Type B pancreatic cell (in vitro differentiated cells): ENCODE measurements at places on chromosomes 7 and 10.

GRCh38 chr7:74141705-74142104, 32.5 kb upstream of the EIF4H start:
- no peak for DNase-seq

GRCh38 chr10:4770801-4771553, 55.0 kb upstream of the AKR1E2 start:
- DNase-seq = no peak

- no peak for DNase-seq
These were observed 63.2 kb downstream of the HECW1 start for GRCh38 chr7:43175570-43176200.

DNA sequence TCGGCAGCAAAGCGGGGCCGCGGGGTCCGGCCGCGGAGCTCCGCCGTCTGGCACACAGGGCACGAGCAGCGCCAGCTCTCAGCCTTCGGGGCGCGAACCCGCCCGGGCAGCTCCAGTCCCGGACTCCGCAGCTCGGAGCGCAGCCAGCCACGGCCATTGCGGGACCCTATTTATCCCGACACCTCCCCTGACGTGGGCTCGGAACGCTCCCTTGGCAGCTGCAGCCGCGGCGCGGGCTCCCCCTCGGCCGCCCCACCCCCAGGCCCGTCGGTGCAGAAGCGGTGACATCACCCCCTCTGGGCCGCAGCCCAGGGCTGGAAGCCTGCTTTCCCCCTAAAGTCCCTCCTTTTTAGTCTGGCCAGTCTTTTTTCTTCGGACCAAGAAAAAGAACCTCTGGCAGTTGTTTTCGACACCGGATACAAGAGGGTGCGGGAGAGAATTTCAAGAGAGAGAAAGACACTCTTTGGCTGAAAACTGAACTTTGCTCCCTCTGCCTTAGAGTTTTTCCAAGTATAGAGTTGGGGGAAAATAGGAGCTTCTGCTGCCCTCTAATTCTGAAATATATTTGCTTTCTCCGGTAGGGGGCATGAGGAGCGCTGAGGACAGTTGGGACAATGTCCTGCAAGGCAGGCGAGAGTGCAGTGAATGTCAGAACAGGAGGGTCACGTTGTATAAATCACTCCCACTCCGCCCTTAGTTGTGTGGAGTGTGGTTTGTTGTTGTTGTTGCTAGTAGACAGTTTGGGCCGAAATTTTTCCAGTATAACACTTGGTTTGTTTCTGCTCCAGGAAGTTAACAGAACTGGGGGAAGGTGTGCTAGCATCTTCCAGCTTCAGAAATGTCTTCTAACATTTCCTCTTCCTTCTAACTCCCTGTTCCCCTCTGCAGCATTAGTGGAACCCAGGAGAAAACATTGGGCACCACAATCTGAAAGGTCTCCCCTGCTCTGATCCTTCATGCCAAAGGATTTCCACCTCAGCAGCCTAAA, at the start of gene SFRP4:
SFRP4 (minus strand) TSS at position 145 of the 988 bp plus-strand sequence. CDS start 280 bp downstream, outside the sequence.
- DNase-seq = peak; percentile 73

DNA sequence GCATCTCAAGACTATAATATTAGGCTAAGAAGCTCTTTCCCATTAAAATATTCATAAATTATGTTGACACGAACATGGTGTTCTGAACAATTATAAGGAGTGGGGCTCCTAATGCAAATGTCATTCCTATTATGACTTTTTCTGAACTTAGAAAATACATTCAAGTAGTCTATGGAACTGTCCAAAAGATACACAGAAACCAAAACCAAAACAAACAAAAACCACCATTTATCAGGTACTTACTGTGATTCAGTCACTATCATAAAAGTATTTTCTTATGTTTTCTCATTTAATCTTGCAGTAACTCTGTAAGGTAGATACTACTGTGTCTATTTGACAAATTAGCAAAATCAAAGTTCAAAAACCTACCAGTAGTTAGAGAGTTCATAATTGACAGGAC, 406.8 kb downstream of the GFRA1 start:
- no peak for DNase-seq

GRCh38 chr7:55061726-55062499, 43.1 kb downstream of the EGFR start:
- DNase-seq = no peak
